Spleen (tissue), 13 donors: ENCODE measurements at places on chromosomes 11 and 22. TPM values are rescaled to one million over a fixed set of nuclear protein-coding genes. Genes with fewer than 3 reads are reported as not detected.

TOLLIP gene
- 16.1 TPM for polyA plus RNA-seq

OR52K1 gene
- polyA plus RNA-seq = not detected

NAALAD2 gene
- polyA plus RNA-seq = 0.67 TPM

DRD4 gene
- polyA plus RNA-seq = 0.43 TPM

OR52B4 gene
- polyA plus RNA-seq = not detected

EFCAB6 gene
- 0.07 TPM for polyA plus RNA-seq

RELT gene
- 13.5 TPM for polyA plus RNA-seq

IRAG1 gene
- polyA plus RNA-seq = 3.1 TPM

MS4A7 gene
- 78.7 TPM for polyA plus RNA-seq

DBX1 gene
- polyA plus RNA-seq = not detected

MAJIN gene
- 0.59 TPM for polyA plus RNA-seq

FOXRED2 gene
- 3.0 TPM for polyA plus RNA-seq

SCUBE2 gene
- 5.5 TPM for polyA plus RNA-seq

NTM gene
- 0.80 TPM for polyA plus RNA-seq

CAPN5 gene
- 0.96 TPM for polyA plus RNA-seq

CDHR5 gene
- 0.03 TPM for polyA plus RNA-seq

LBHD1 gene
- 7.3 TPM for polyA plus RNA-seq

BDNF gene
- 0.02 TPM for polyA plus RNA-seq

TECTA gene
- 0.16 TPM for polyA plus RNA-seq

GAL3ST3 gene
- polyA plus RNA-seq = 0.03 TPM

DAGLA gene
- 0.27 TPM for polyA plus RNA-seq

RAB3IL1 gene
- 17.6 TPM for polyA plus RNA-seq

ATL3 gene
- polyA plus RNA-seq = 5.7 TPM

SHISA8 gene
- polyA plus RNA-seq = 1.2 TPM

THY1 gene
- polyA plus RNA-seq = 11.7 TPM

SLC5A12 gene
- polyA plus RNA-seq = 0.10 TPM

FADS3 gene
- 39.3 TPM for polyA plus RNA-seq

ZFPL1 gene
- 25.8 TPM for polyA plus RNA-seq

AMPD3 gene
- polyA plus RNA-seq = 12.9 TPM

OR4P4 gene
- polyA plus RNA-seq = not detected

TIGD3 gene
- 2.1 TPM for polyA plus RNA-seq

MS4A2 gene
- polyA plus RNA-seq = 0.03 TPM

MCHR1 gene
- 0.10 TPM for polyA plus RNA-seq

LSP1 gene
- polyA plus RNA-seq = 148 TPM

WT1 gene
- polyA plus RNA-seq = 1.6 TPM

OSBP2 gene
- polyA plus RNA-seq = 0.38 TPM

SMCO4 gene
- polyA plus RNA-seq = 51.1 TPM

OR8A1 gene
- not detected for polyA plus RNA-seq

ZNRF3 gene
- polyA plus RNA-seq = 0.15 TPM

MAPK8IP1 gene
- 0.80 TPM for polyA plus RNA-seq

SCGB1D4 gene
- polyA plus RNA-seq = not detected

KREMEN1 gene
- 4.7 TPM for polyA plus RNA-seq

HTR3A gene
- 0.57 TPM for polyA plus RNA-seq

BTG4 gene
- not detected for polyA plus RNA-seq

APOBEC3G gene
- polyA plus RNA-seq = 53.1 TPM

C1QTNF5 gene
- polyA plus RNA-seq = 10.3 TPM
